ENCODE measurements at places on chromosomes 5 and 9.

- DNase-seq, result no peak
These were observed 8.2 kb upstream of the ZFYVE16 start for GRCh38 chr5:80399526-80400239.

GRCh38 chr5:41754857-41755256 is 115.4 kb downstream of the OXCT1 start:
- no peak for DNase-seq

DNA sequence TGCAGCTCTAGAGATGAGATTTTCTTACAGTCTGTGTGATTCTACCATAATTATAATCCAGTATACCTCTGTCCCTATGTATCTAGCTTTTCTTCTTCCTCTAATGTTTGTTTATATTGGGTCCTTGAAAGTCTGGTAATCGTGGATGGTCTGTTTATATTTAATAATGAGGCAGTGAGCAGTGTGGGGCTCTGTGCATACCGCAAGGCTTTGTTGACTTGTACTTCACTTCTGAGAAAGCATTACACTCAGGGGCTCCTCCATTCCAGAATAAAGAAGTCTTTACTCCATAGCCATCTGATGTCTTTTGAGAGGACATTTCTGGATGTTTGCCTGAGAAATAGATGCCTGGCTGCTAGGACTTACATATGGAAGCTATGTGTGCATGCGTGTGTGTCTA is 4.5 kb upstream of the MPDZ start:
- no peak for DNase-seq

DNA sequence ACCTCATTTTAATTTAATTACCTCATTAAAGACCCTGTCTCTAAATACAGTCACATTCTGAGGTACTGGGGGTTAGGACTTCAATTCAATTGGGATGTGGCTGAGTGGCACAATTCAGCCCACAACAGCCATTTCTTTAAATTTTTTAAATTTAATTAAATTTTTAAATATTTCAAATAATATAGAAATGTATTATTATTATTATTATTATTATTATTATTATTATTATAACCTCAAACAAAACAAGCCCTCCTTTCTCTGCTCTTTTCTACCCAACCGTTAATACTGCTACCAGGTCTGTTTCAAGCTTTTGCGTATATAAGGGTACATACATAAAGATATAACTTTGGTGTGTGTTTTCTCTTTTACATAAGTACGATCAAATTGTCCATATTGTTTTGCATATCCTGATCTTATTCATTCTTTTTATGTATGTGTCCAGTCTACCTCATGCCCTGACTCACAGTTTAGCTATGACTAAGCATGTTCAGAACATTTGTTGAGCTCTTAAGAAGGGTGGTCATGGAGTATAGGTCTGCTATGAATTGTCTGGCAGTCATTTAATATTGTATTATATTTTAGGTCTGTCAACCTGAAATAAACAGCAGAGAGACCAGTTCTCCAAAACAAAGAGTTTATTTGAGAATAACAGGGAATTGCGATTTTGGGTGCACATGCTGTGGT is 16.1 kb upstream of the RAB14 start:
- DNase-seq, result no peak

- DNase-seq, result no peak
These were observed 1.4 kb downstream of the MYO10 start for GRCh38 chr5:16934677-16935153.

GRCh38 chr5:179763215-179763945 is 30.4 kb upstream of the LTC4S start:
- peak; percentile 48 for DNase-seq

- DNase-seq, result no peak
These were observed 205.2 kb downstream of the CSNK1G3 start for GRCh38 chr5:123717139-123717538.

DNA sequence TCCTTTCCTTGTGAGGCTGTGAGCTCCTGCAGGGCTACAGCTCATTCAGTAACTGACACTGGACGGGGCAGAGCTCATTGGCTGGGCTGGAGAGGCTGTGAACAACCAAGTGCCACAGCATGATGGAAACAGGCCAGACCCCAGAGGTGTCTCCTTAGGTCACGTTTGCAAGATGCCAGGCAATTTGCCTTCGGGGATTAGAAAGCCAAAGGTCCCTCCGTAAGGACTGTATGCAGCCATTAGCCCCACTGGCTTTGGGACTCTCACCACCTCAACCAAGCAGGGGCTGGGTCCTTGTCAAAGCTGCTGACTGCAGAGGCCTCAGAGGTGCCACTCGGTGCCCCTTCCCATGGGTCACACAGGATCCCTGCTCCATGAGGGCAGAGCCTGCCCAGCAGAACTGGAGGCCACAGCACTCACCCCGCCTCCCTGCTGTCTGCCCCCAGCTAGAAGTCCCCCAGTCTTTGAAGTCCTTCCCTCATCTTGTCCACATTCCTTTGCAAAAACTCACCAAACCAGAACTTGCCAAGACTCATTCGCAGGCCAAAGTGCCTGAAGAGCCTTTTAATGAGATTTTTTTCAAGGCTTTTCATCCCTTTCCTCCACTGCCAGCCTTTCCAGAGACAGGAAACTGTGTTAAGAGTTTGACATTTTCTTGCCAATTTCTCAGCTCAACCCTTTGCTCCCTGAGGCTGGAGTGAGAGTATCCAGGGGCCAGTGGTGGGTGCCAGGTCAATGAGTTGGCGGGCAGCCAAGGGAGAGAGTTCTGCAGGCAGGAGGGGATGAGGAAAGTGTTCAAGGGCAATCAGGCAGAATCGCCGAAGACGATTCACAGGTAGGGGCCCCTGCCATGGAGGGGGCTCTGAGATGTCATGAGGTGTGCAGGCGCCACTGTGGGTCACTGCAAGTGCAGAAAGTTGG is 39.7 kb upstream of the SLC25A51 start:
- DNase-seq, result no peak

- DNase-seq, result peak; percentile 78
These were observed 2.0 kb upstream of the LMX1B start for GRCh38 chr9:126611592-126612325.

- DNase-seq, result no peak
These were observed 58.7 kb upstream of the PRR16 start for GRCh38 chr5:120405286-120405864.

DNA sequence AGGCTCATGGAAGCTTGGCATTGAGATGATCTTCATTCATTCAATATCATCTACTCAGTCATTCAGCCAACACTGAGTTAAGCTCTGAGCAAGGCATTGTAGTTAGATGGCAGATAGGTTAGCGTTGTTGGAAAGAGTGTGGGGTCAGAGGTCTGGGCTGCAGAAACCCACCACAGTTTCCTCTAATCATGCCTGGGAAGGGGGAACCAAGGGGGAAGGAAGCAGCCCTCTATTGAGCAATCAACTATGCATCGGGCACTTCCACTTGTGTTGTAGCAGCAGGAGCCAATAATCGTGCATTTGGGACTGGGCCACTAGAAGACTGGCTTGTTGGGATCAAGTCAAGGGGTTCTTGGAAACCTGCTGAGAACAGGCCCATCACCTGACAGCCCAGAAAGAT is 139.1 kb downstream of the PIP5K1B start:
- DNase-seq, result no peak

Measured in activated naive CD4-positive, alpha-beta T cell treated with Interleukin-2 at 50 U/mL for 16 hours (primary cell).